Esophagus mucosa (tissue), 1 donor: ENCODE measurements at places on chromosomes 12 and 14. TPM values are rescaled to one million over a fixed set of nuclear protein-coding genes. Genes with fewer than 3 reads are reported as not detected.

DNA sequence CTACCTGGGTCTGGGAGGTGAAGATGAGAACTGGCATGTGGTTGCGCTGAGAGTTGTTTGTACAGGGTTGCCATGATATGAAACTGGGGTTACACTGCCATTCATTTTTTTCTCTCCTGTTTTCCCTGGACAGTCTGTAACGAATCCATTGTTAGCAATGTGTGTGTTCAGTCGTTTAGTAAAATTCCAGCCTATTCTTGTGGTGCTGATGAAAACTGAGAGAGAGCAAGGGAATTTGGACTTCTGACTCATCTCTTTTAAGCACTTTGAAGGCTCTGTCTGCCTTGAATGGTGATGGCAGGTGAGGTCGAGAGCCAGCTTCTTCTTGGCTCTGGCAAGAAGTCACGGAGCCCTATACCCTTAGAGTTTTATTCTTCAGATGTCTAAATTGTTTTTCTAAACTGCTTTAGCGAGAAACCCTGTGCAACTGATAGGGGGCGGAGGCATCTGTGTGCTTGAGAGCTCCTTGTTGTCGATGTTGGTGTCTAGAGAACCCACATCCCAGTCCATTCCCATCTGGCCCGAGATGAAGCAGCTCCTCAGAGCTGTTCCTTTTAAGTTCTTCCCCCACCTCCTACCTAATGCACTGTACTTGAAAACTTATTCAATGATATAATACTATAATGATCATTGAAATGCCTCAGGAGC lies 204.4 kb downstream of the TMX1 start:
- ATAC-seq, result no peak

DNA sequence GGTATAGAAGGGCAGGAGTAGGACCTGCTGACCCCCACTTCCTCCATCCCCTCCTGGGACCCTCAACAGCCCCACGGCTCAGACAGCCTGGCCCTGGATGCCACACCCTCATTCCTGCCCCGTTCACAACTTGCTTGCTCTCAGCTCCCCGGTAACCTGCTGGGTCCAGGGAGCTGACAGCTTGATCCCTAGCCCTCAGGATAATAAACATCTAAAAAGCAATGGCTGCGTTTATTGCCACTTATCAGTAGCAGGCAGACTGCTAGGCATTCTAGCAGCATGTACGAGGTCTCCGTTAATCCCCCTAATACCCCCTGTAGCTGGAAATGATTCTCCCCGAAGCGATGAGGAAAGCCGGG lies 24.3 kb upstream of the RPLP0 start:
- peak; percentile 2 for ATAC-seq

DNA sequence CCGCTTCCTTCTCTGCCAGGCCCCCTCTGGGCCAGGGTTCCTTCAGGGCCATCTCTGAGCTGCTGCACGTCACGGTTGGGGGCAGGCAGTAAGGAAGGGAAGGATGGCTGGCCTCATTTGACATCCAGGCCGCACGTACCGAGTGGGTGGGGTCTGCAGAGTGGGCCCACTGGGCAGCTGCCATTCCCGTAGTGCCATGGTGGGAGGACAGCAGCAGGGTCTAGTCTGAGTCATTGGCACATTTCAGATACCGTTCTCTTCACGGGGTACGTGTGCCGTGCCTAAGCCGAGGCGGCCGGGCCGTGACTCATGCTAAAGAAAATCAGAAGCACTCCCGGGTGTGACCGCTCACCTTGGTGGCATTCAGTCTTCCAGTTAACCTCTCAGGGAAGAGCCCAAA lies 43.9 kb downstream of the IL31 start:
- peak; percentile 12 for ATAC-seq

- ATAC-seq, result no peak
These were observed 32.0 kb downstream of the PSEN1 start for GRCh38 chr14:73168274-73168673.

DNA sequence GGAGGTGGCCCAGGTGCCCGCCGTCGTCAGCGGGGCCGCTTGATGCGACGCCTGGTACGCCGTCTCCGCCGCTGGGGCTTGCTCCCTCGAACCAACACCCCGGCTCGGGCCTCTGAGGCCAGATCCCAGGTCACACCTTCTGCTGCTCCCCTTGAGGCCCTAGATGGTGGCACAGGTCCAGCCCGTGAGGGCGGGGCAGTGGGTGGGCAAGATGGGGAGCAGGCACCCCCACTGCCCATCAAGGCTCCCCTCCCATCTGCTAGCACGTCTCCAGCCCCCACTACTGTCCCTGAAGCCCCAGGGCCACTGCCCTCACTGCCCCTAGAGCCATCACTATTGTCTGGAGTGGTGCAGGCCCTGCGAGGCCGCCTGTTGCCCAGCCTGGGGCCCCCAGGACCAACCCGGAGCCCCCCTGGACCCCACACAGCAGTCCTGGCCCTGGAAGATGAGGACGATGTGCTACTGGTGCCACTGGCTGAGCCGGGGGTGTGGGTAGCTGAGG lies 5.5 kb downstream of the LRP10 start:
- no peak for ATAC-seq

GRCh38 chr14:34297786-34298520 lies 164.1 kb downstream of the SPTSSA start:
- peak; percentile 98 for ATAC-seq

DNA sequence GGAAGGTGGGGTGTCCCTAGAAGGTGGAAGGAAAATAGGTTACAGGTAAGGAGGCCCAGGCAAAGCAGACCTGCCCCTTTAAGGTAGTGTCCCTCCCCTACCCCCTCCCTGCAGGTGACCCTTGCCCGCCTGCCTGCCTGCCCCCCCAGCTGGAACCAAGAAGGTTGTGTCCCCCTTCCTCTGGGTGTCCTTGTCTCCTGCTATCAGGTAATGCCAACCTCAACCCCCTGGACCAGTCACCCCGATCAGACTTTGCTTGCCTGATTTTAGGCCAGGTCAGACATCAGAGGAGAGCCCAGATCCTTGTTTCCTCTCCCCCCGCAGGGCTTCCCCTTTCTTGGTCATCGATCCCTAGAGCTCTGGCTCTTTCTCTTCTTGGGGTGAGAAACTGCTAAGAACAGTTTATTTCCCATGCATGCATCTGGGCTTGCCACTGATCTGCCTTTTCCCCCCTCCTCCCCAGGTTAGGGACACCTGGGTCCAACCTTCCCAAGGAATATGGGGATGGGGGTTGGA lies at the start of gene SLC39A5:
Gene SLC39A5, plus strand, starts transcription at position 136 of the 516 bp plus-strand sequence. CDS start 1,224 bp downstream, outside the sequence.
- no peak for ATAC-seq

DNA sequence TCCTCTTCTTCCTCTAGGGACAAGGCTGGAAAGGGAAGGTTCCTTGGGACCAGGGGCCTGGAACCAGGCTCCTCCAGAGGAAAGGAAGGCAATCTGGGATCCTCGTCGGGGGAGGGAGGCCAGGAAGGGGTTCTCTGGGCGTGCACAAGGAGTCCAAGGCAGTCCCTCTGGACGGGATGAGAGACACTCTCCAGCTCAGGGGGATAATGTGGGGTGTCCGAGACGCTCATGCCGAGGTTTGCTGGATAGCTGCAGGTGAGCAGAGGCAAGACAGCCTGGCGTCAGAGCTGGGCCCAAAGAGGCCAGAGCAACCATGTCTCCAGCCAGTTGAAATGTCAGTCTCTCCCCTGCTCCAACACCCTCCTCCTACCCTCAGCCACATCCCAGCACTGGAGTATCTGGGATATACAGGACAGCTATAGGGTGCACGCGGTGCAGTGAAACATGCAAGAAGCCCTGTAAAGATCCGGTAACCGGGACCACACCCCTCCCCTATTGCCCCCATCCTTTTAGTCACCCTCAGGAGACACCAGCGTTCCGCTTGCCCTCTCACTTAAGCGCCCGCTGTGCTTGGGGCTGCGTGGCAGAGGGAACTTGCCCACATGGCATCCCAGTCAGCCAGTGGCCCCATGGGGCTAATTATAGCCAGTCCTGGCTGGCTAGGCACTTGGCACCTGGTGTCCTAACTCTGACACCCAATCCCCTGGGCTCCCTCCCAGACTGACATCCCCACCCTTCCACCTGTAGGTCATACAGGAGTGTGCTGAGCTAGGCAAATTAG lies at the start of gene KLHL33:
Gene KLHL33, minus strand, starts transcription at position 585 of the 781 bp plus-strand sequence. Its CDS starts 355 bp downstream, at position 230.
- peak; percentile 12 for ATAC-seq

- ATAC-seq, result no peak
These were observed 60.4 kb downstream of the TTC7B start for GRCh38 chr14:90755661-90756304.

GRCh38 chr14:90979515-90979914 lies 80.9 kb downstream of the RPS6KA5 start:
- no peak for ATAC-seq

- ATAC-seq, result peak; percentile 30
These were observed 30.0 kb downstream of the HSP90AA1 start for GRCh38 chr14:102056694-102057442.

GRCh38 chr12:4268329-4269181 lies 5.0 kb upstream of the CCND2 start:
- no peak for ATAC-seq

DNA sequence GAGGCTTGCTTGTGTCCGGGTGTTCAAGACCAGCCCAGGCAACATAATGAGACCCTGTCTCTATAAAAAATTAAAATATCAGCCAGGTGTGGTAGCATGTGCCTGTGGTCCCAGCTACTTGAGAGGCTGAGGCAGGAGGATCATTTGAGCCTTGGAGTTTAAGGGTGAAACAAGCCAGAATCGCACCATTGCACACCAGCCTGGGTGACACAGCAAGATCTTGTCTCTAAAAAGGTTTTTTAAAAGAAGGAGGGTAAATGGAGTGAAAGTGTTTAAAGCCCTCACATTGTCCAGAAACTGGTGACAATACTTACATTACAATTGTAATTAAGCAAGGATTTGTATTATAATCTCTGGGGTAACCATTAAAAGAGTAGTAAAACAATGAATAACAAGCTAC lies 64.2 kb downstream of the SINHCAF start:
- no peak for ATAC-seq

GRCh38 chr12:108241986-108242703 lies 97.0 kb downstream of the CMKLR1 start:
- ATAC-seq, result no peak

DNA sequence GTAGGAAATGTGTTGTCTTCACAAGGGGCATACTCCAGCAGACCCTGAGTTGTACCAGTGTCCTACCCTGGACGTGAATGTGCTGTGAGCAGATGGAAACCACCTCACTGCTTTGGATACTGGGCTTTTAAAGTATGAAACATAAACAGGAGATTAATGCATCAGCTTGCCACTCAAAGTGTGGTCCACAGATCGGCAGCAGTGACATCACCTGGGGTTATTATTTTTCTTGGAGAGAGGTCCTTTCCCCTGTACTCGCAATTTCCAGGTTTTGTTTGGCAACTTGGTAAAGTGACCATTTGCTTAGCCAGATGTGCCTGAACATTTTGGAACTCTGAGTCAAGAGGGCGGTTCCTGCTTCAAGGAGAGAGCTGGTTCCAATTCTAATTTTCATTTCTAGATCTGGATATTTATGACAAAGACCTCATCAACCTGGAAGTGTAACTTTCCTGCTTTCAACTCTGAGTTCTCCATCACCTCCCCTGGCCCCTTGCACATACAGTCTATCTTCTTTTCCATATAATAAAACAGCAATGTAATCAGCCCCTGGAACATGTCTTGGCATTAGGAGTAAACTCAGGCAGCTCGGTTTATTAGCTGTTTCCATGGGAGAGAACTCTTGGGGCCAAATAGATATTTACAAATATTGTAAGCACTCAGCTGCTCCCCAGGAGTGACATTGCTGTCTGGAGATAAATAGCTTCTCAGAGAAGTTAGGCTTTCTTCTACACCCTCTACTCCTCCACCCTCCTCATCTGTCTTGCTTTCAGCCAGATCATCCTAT lies 237.0 kb upstream of the TBX3 start:
- ATAC-seq, result no peak

GRCh38 chr14:30243207-30243606 lies 315.6 kb upstream of the PRKD1 start:
- ATAC-seq, result no peak

DNA sequence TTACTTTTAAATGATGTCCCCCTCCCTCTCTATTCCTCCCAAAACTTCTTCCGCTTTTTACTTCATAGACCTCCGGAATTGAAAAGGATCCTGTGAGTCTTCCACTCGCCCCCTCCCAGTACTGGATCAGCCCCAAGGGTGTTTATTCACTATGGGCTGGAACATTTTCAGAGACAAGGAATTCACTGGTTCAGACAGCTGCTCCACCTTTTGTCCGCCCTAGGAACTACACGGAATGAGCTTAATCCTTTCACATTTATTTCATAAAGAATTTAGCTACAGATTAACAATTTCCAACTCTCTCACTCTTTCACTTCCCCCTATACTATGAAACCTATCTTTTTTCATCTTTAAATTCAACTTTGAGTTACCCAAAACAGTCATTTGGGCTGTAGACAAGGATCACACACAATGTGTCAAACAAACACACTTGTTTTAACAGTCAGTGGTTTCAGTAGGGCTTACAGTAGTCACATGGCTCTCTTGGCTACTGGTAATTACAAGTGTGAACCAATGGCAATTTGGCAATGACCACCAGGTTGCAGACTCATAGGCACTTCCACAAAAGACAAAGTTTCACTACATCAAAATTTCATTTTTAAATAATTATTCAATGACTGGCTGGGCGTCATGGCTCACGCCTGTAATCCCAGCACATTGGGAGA lies 20.6 kb downstream of the CNIH1 start:
- ATAC-seq, result peak; percentile 39

DNA sequence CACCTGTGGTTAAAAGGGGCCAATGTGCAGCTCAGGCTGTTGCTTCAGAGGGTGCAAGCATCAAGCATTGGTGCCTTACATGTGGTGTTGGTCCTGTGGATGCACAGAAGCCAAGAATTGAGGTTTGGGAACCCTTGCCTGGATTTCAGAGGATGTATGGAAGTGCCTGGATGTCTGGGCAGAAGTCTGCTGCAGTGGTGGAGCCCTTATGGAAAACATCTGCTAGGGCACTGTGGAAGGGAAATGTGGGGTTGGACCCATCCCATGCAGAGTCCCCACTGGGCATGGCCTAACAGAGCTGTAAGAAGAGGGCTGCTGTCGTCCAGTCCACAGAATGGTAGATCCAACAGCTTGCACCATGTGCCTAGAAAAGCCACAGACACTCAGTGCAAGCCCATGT lies 36.6 kb downstream of the PCNX1 start:
- ATAC-seq, result no peak

DNA sequence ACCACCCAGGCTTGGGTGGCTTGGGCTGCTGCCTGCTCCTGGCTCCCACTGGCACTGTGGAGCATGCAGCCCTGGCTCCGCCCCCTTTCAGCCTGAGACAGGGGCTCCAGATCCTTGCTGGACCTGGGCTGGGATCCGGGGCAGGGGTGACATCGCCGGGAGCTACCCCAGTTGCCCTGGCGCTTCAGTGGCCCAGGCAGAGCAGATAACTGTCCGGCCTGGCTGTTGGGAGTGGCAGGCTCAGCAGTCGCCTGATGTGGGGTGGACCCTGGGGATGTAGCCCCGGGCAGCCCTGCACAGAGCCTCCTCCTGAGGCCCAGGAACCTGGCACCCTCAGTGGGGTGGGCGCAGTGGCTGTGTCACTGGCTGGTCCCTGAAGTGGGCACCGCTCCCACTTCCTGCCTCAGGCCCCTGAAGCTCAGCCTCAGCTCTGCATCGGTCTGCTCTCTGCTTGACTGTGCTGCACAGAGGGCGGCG lies 57.9 kb downstream of the FUT8 start:
- no peak for ATAC-seq

- ATAC-seq, result no peak
These were observed at the start of gene AMHR2 for GRCh38 chr12:53423597-53423996. AMHR2 (plus strand) TSS chr12:53423855; CDS start chr12:53423935, 80 bp downstream.

The SYT1 gene
- total RNA-seq, result 0.36 TPM

The FBXW8 gene
- 8.0 TPM for total RNA-seq

The CLEC2A gene
- not detected for total RNA-seq

The KRT79 gene
- total RNA-seq, result 0.32 TPM

The GUCY2C gene
- total RNA-seq, result 0.20 TPM

The FSCB gene
- total RNA-seq, result not detected

The PSMB11 gene
- total RNA-seq, result not detected

The KRT73 gene
- not detected for total RNA-seq

The AGAP2 gene
- 0.64 TPM for total RNA-seq

The KRT82 gene
- total RNA-seq, result not detected
